ENCODE measurements at places on chromosomes 7 and 10.

GRCh38 chr7:27606270-27607209 lies 56.1 kb downstream of the HIBADH start:
- peak; percentile 38 for DNase-seq

- no peak for DNase-seq
Measured at GRCh38 chr10:113552701-113553100, at the start of gene HABP2. Gene HABP2 (plus strand): TSS chr10:113553053. CDS start chr10:113553122, 69 bp downstream.

GRCh38 chr7:24705461-24705954 lies 51.8 kb downstream of the GSDME start:
- no peak for DNase-seq

- no peak for DNase-seq
Measured at GRCh38 chr7:92039900-92040299, 94.4 kb downstream of the CYP51A1 start.

GRCh38 chr10:131496351-131497052 lies 185.0 kb upstream of the TCERG1L start:
- no peak for DNase-seq

DNA sequence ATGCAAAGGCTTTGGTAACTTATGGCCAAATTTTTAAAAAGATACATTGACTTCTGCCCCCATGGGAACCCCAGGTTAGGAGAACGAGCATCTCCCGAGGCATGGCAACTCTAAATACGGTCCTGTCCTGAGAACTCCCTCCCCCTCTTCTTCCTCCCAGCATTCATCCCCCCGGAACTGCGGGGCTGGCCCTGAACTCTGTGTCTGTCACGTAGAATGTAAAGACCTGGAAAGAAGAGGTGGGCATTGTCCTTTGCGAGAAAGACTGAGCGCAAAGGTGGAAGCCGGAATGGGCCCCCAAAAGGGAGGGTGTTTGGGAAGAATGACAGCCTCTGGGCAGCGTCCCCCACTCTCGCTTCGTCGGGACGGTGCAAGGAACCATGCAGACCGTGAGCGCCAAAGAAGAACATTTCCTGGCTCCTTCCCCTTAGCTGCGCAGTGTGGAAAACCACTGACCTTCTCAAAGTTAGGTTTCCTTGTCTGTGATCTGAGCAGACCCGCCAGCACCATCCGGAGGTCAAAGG lies 21.0 kb downstream of the SHH start:
- no peak for DNase-seq

- no peak for DNase-seq
Measured at GRCh38 chr10:30558411-30558810, 71.1 kb downstream of the LYZL2 start.

DNA sequence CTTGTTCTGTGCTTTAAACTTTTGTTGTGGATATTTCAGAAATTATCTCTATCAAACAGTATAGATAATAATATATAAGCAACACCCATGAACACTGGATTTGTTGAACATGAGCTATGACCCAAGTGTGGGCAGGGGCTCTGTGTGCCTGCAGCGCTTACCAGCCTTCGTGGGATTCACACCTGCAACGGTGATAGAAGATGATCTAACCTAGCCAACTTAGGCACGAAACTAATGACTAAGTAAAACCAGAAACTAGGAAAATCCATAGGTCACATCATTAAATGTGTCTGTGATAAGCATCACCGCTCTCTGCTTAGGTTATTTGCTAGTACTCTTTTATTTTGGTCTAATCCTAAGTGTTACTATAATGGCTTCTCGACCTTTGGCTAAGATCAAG lies 18.0 kb downstream of the SPAG6 start:
- DNase-seq, result no peak

DNA sequence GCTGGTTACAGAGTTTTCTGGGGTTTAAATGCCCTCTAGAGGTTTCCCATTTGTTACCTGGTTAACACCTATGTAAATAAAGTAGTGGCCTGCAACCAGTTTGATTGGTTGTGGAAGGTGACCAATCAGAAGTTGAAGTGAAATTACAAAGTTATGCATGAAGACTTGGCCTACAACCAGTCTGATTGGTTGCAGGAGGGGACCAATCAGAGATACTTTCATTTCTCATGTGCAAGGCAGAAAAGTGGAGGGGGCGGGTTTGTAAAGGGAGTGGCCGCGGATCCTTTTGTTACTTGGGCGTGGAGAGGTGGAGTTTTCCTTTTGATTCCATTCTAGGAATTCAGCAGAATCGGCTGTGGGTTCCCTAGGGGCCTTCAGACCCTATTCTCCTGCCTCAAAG lies 80.8 kb downstream of the SEC23IP start:
- peak; percentile 50 for DNase-seq

DNA sequence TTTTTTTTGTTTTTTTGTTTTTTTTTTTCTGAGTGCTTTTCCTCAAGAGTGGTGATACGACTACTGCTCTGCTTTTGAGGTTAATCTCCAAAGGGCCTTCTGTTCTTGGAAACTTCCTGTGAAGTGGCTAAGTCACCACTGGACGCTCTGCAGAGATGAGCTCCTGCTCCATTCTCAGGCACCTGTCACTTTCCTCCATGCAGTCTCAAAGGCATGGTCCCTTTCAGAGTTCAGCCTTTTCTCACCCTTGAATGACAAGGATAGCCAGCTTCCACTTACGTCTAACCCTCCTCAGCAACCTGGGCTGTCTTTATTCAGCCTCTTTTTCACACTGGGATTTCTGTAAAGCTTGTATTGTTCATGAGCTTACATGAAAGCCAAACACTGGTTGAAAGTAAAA lies 65.8 kb downstream of the BMPER start:
- DNase-seq, result no peak

DNA sequence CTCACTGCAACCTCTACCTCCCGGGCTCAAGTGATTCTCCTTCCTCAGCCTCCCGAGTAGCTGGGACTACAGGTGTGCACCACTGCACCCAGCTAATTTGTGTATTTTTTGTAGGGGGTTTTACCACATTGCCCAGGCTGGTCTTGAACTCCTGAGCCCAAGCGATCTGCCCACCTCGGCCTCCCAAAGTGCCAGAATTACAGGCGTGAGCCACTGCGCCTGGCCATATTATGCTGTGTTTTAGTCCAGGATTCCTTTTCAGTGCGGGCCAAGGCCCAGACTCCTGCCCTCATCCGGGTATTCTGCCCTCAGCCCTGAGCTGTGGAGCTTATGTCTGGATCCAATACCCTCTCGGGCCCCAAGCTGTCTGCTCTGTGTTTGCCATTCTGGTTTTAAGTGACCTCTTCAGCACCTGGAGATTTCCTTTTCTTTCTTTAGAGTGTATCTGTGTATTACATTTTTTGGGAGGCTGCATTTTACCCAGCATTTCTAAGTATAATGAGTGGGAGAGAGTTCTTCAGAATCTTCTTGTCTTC lies 114.9 kb downstream of the BUB3 start:
- no peak for DNase-seq

DNA sequence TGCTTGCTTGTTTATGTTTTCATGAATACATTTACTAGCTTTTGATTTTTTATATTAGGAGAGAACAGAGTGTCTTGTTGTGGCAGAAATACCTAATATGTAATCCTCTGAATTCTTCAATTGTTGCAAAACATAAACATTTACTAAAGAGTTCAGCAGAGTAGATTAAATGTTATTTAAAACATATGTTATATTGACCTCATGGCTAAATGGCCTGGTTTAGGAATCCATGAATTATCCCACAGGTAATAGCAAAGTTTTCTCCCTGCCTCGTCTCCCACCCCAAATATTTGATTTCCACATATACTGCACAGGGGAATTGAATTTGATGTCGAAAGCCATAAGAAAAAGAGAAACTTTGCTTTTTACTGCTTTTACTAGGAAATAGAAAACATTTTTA lies 111.8 kb downstream of the ADK start:
- no peak for DNase-seq

- peak; percentile 18 for DNase-seq
Measured at GRCh38 chr7:27953361-27953760, 213.4 kb downstream of the TAX1BP1 start.

GRCh38 chr10:71963351-71964097 lies 671 bp upstream of the CHST3 start:
- DNase-seq, result no peak

GRCh38 chr10:27052656-27053055 lies 47.6 kb downstream of the ANKRD26 start:
- DNase-seq, result no peak

- DNase-seq, result no peak
Measured at GRCh38 chr7:77839919-77840318, 41.3 kb downstream of the PHTF2 start.

DNA sequence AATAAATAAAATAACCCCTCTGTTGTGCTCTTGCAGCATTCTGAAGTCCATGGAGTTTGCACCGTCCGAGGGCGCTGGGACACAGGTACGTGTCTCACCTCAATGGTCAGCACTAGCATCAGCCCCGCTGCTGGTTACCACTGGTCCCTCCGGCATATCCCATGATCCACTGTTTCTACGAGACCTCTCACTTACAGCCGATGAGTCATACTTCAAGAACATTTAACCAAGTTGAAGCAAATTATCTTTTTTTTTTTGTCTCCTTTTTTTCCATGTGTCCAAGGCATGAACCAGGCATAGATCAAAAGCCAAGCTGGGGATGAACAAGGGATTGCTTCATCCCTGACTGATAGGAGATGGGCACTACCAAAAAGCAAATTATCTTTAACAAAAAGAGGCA lies 92.9 kb upstream of the SH2B2 start:
- DNase-seq, result no peak

DNA sequence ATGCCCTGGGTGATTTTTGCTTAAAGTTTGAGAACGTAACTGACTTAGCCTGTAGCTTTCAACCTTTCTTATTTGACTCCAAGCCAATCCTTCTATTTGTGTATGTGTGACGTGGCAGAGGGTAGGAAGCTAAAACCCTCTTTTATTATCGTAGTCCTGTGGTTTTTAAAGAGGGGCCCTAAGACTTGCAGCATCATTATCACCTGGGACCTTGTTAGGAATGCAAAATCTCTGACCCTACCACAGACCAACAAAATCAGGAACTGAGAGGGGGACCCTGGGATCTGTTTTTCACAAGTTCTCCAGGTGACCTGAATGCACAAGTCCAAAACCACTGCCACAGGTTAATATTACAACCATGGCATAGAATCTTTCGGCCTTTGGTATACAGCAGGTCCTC lies 80.1 kb downstream of the OSBPL3 start:
- no peak for DNase-seq

- DNase-seq, result no peak
Measured at GRCh38 chr7:42186151-42186550, 50.9 kb downstream of the GLI3 start.

DNA sequence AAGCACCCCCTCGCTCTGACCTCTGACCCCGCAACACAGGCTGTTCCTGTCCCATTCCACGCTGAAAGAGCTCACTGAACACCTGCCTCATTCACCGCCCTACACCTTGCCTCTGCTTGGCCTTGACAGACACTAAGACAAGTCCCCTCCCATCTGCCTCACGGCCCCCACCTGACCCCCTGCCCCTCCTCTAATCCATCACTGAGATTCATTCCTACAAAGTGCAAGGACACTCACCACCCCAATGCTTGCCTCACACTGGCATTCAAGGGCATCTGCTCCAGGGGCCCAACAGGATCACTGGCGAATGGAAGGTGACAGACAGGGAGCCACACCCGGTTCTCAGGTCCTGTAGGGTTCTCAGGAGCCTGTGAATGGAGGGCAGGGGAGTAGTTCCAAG lies 68.1 kb upstream of the NANOS1 start:
- DNase-seq, result no peak

GRCh38 chr10:63630931-63631680 lies 109.9 kb downstream of the REEP3 start:
- peak; percentile 69 for DNase-seq

DNA sequence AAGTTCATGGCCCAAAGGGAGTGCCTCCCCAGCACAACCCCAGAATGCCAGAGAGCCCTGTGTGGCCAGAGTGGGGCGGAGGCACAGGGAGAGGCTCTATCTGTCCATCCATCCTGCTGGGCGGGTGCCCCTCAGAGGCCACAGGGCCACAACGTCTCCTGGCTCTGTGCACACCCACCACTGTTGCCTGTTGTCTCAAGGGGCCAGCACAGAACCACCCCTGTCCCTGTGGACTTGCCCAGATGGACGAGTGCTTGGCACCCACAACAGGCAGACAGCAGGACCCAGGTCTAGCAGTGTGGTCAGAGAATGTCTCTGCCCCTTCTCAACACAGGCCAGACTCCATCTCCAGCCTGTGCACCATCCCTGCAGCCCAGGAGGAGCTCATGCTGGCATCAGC lies 92.8 kb downstream of the PAXIP1 start:
- DNase-seq, result no peak

DNA sequence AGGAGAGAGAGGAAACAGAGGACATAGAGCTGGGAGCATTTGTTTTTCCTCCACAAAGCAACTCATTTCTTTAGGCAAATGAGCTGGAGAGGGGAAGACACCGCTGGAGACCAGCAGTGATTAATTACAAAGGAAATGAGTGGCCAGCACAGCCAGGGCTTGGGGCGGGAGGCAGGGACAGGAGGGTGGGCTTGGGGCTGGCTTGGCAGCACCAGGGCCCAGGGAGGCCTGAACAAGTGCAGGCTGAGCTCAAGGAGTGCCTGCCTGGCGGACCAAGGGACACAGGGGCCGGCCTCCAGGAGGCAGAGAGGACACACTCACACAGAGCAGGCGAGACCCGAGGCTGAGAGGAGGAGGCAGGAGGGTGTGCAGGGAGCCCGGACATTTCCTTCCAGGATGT lies 149.0 kb upstream of the UNC5B start:
- no peak for DNase-seq

DNA sequence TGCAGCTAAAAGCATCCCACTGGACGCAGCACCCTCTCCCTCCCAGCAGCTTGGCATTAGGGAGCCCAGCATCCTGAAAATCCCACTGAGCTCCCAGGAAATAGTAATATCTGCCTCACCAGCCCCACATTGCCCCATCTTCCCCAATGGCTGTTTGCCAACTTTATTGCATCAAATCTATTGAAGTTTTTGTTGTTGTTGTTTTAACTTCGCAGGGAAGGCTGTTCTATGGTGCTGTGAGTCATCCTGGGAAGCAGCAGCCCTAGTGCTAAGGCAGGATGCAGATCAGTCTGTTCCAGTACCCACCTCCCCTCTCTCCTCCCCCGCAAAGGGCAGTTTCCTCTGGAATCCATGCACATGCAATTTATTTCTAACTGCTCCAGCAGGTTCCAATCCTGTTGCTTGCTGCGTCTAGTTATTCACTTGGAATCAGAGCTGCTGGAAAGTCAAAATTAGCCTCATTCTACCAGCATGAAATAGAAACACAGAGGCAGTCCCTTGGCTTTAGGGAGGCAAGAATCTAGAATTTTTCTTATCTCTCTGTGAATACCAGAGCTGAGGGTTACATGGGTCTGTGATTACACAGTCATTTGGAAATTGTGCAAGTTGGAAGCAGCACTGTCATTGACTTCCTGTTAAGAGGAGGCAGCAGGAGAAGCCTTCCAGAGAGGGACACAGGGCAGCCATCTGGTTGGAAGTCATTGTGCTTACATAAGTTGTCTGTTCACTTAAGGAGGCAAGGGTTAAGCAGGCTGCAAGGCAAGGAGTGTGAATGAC lies 115.9 kb upstream of the CACUL1 start:
- peak; percentile 85 for DNase-seq

DNA sequence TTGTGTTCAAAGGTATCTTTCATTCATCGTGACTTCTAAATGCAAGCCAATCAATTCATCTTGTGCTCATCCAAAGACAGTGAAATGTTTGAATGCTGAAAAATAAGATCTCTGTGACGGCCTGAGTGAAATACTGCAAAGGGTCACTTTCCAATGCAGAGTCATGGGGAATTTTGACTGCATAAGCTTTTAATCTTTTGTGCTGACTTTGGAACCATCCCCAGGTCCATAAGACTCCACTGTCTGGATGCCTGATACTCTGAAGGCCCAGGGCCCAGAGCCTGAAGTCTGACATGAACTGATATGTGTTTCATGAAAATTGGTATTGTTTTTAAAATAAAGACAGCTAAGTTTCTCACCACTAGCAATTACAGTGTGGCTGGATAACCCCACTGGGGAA lies 39.0 kb downstream of the PPP1R3C start:
- no peak for DNase-seq

Data from NCI-H226 (cell line).